ENCODE measurements at places on chromosomes 16 and 17.

GRCh38 chr17:44359458-44360143 lies 4.1 kb downstream of the FAM171A2 start:
- DNase-seq = no peak

GRCh38 chr16:58487566-58488351 lies 12.2 kb upstream of the NDRG4 start:
- DNase-seq = peak; percentile 60

DNA sequence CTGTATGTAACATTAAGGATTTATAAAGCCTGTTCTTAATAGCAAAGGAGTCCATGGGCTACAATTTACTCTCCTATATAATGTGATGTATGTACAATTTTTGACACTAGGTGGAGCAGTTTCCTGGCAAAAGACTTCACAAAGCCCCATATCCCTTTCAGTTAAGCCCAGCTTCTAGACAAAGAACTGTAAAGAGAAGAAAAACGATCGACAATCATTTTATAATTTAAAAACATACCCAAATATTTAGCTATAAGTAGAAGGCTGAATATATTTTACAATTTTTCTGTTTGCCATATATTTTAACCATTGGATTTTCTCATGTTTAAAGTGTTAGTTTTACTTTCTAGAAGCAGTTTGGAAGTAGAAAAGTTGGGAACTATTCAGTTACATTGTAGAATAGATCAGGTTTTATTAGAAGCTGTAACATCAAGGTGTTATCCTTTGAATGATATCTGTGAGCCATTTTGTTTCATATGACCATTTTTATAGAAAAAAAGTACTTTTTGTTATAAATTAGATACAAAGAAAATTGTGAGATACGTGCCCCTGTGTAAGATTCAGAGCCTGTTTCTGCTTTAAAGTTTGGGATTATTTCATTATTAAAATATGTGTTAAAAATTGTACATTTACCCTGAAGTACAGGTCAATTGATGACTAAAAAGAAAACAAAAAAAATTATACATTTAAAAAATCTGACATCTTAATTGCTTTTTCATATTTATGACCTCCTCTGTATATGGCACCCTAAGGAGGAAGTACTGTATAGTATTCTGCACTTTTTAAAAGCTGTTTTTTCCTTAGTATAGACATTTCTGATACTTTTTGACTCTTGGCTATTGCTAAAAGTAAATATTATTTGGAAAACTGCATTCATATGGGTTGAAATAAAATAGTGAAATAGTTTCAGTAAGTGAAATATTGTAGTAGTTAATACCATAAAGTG lies 46.3 kb downstream of the VMP1 start:
- DNase-seq = no peak

GRCh38 chr17:35171834-35172233 lies 22.4 kb downstream of the SLC35G3 start:
- DNase-seq = no peak

DNA sequence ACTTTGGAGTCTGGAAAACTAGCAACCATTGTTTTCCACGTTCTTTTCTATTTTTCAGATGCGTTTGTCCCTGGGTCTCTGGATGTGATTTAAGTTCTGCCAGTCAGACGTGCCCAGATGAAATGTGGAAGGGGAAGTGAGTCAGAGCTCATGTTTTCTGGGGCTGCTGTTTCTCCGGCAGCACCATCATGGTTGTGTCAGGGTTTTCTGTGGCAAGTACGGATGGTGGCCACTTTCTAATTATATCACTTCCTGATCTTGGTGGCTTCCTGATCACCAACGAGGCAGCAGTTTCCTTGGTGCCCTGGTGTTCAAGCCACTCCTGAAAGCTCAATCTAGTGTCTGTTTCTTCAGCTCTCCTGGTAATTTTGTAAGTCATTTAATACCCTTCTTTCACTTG lies 31.4 kb upstream of the PMFBP1 start:
- DNase-seq = no peak

GRCh38 chr16:84603140-84603816 lies 14.6 kb downstream of the COTL1 start:
- DNase-seq = no peak

DNA sequence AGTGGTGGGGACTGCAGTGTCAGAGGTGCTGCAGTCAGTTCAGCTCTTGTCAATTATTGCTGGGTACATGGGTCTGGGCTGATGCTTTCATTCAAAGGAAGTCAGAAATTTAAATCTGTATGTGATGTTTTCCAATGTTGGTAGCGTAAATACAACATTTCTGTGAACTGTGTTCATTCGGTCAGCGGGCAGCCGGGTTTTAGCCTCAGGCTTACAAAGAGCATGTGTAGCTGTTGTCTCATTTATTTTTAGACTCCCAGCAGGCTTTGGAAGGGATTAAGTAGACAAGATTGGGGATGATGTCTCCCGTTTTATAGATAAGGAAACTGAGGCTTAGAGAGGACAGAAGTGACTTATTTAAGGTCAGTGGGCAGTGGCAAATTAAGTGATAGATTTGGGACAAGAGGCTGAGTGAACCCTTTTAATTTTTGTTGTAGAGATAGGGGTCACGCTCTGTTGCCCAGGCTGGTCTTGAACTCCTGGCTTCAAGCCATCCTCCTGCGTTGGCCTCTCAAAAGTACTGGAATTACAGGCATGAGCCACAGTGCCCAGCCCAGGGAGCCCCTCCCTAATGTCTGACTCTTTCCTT lies 8.1 kb downstream of the AQP8 start:
- DNase-seq = no peak
